Natural killer cell (primary cell): ENCODE measurements at places on chromosomes 5 and 9. TPM values are rescaled to one million over a fixed set of nuclear protein-coding genes. Genes with fewer than 3 reads are reported as not detected.
A peak's percentile ranks its signal among the peaks of the same experiment; 100 is the strongest.

GRCh38 chr9:105238302-105238701, 6.1 kb upstream of the SLC44A1 start:
- no peak for DNase-seq

DNA sequence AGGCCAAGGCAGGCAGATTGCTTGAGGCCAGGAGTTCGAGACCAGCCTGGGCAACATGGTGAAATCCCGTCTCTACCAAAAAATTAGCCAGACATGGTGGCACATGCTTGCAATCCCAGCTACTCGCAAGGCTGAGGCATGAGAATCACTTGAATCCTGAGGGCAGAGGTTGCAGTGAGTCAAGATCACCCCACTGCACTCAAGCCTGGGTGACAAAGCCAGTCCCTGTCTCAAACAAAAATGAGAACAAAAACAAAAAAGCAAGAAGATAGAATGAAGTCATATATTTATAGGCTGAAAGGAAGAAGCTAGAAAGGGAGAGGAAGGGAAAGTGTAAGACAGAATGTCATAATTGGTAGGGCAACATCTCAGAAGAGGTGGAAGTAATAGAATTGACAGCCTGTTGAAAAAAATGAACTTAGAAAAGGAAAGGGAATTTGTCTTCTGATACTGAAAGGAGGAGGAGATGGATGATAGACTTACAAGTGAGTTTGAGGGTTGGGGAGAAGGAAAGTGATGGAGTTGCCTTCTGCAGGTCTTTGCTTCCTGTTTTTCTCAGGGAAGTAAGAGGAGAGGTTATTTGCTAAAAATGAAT, 32.2 kb downstream of the CARD6 start:
- no peak for DNase-seq

Gene PCDHA4
- total RNA-seq, result not detected

Gene DMRT2
- not detected for total RNA-seq

DNA sequence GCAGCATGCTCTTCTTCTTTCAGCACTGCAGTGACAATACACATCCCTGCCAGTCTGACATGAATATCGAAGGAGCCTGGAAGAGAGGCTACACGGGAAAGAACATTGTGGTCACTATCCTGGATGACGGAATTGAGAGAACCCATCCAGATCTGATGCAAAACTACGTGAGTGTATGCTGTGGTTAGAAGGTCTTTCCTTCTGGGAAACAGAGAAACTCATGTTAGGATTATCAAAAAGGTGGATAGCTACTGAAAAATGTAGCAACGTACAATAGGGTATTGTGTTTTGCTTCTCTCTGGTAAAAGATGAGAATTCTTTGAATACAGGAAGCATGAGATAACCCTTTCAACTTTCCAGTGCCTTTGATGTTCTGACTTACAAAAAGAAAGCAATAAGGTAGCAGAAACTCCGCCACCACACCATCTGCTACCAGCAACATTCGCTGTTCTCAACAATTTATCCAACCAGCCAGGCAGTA, 133.3 kb downstream of the PCSK5 start:
- peak; percentile 80 for DNase-seq

GRCh38 chr5:34587355-34588241, 68.5 kb upstream of the RAI14 start:
- DNase-seq, result no peak

DNA sequence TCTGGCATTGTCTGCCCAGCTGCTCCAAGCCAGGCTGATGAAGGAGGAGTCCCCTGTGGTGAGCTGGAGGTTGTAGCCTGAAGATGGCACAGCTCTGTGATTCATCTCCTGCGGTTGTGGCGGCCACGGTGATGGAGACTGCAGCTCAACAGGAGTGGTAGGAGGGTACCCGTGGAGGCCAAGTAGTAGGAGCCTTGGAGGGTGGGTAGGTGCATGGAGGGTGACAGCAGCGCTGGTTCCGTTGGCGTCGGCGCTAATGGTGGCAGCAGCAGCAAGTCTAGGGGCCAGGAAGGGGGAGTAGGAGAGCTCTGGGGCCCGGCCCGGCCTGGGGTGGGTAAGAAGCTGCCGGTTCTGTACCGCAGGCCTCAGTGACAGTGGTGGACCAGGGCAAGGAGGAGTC, 22.4 kb upstream of the TRIM52 start:
- DNase-seq, result no peak

DNA sequence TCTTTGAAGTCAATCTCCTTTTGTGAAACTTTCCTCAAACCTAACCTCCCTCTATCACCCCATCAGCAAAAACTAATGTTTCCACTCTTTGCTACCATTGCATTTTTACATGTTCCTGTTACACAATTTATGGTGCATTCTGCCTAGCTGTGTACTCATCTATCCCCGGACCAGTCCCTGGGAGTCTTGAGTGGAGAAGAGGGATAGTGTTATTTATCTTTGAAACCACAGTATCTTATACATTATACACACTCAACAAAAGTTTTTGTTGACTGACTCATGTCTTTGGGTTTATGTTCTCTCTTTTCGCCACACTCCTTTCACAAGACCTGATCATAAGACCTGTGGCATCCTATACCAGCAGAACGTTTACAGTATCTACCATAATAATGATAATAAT, 26.4 kb downstream of the TNFAIP8 start:
- no peak for DNase-seq

GRCh38 chr5:178994580-178995340, at the start of gene GRM6:
Gene GRM6, minus strand, starts transcription at chr5:178995320. Its CDS starts 376 bp downstream, at chr5:178994944.
- DNase-seq, result no peak

Gene KCNMB1
- 0.23 TPM for total RNA-seq

GRCh38 chr9:14824481-14824880, 85.7 kb downstream of the FREM1 start:
- DNase-seq, result no peak

DNA sequence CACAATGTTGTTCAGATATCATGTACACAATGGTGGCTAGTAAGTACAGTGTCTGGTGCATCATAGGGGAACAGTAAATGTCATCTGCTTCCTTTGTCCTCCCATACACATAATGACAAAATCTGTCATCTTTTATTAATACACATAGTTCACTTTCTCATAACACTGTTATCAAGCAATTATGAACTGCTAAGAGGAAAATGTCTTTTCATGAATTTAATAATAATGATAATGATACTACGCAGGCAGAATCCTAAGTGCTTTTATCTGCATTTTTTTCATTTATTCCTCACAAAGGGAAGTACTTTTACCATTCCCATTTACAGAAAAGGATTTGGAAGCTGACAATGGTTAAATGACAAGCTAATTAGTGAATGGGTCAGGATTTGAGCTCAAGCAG, 35.7 kb downstream of the DPYSL3 start:
- no peak for DNase-seq

DNA sequence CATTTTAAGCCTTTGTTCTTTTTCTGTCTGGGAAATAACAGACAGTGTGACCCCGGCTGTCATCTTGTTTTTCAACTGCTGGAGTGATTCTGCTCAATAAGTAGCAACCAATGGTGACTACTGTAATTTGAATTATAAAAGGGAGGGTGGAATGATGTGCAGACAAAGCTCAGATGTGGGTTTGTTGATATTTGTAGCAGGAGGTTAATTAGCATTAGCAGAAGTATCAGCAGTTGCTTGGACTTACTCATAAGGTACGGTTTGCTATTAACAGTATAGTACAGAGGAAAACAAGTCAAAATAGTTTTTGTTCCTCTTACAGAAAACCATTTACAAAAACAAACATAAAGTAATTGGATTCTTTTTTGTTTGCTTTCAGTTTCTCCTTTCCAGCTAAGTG, 140.4 kb downstream of the TUSC1 start:
- no peak for DNase-seq

Gene SOWAHA
- not detected for total RNA-seq

DNA sequence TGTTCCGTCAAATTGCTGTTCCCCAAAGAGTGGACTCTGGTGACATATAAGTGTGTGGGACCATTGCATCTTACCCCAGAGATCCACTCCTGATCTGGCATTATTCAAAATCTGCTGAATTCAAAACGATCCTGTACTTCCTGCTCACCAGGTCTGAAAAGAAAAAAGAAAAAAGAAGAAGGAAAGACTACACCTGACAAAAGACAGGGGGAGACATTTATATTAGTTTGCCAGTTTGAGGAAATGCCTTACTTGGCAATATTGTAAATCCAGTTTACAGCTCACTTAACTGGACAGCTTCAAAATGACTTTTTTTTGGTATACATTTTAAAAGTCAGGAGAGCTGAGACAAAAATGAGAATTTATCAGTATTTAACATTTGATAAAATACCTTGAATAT, 15.0 kb upstream of the GRHPR start:
- no peak for DNase-seq

DNA sequence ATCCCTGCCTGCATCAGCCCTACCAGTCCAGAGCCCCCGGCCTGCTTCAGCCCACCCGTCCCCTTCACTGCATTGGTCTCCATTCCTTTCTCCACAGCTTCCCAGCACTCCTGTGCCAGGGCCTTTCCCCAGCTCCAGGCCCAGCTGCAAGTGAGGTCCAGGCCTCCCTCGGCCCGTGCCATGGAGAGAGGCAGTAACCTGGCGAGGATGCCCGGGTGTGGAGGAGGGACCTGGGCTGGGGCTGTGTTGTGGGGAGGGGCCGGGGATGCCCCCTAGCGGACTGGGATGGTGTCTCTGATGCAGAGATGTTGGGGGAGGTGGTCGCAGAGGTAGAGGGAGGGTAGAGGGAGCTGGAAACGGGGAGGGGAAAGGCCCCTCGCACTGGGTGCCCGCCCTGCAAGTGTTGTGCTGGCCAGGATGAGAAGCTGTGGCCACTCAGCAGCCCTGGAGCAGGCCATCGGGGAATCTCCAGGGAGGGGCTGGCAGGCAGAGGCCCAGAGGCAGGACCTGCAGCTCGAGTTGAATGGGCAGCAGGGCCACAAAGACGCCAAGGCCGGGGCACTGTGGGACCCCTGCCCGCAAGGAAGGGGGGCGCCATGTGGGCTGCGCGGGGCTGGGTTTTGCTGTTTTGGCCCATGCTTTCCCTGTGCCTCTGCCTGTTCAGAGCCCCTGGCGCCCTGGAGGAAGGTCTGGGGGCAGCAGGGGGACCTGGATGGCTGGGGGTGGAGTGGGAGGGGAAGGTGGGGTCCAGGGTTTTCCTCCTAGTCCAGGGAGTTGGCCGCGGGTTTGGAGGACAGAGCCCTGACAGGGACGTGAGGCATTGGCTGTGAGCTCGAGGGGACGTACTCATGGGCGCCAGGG, 26.0 kb upstream of the NKD2 start:
- DNase-seq, result no peak

Gene ADGRV1
- total RNA-seq, result 0.50 TPM

- DNase-seq, result no peak
These were observed 248.3 kb downstream of the FBXL7 start for GRCh38 chr5:15748266-15748665.

Gene PRUNE2
- 0.43 TPM for total RNA-seq

Gene SGCD
- total RNA-seq, result 0.32 TPM

Gene SPINK13
- not detected for total RNA-seq

DNA sequence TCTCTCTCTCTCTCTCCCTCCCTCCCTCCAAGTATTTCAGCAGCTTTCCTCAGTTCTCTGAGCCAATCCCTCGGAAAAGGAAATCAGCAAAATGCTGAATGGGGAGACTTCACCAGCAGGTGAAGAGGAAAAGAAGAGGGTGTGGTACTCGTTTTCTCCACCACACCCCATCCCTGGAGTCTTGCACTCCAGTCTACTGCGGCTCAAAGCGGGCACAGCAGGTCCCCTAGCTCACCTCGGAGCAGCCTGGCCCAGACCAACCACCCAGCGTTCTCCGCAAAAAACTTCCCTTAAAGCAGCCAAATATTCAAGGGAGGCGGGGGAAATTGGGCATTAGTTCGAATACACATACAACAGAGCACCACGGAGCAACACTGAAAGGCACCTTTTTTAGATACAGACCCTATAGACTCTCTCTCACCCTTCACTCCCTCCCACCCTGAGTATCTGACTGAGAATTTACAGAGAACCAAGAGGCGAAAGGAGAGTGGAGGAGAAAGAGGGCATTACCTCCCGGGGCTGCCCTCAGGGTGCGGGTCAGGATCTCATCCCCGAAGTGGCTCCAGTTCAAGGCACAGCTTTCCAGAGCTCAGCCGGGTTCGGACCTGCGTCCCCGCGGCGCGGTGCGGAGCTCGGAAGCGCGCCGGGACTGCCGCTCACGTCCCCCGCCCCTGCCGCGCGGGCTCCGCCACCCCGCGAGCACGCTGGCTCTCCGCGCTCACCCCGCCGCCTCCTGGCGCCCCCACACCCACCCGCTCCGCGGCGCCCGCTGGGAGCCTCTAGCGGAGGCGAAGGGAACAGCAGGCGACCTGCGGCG, 1638.5 kb upstream of the C9orf72 start:
- peak; percentile 72 for DNase-seq

DNA sequence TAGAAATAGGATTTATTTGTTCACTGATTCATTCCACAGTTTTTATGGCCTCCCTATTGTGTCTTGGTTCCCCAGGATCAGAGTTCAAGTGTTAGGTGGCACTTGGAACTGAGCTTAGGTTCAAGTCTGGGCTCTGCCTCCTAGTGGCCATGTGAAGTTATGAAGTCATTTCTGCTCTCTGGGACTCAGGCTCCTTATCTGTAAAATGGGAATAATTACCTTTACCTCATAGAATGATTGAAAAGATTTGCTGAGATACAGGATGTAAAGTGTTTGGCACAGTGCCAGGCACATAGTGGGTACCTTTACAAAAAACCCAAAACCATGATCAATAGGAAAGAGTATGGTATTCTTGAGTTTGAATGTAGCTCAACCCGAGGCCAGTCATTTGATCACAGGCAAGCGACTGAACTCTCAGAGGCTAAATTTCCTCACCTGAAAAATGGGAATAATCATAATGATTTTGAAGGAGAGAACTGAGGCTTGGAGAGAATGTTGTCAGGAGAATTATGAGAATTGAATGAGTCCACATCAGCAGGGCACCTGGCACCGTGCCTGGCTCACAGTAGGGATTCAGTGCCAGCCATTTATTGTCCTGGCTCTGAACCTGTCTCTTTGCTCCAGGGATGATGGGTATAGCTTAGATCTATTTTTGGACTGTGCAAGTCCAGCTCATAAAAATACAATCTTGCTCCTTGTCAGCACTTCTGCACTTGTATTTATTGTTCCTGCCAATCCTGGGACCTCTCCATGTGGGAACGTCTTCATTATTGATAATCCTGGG, 10.8 kb downstream of the NSG2 start:
- no peak for DNase-seq

GRCh38 chr5:156128026-156128425, 198.9 kb upstream of the SGCD start:
- no peak for DNase-seq

Gene IQGAP2
- total RNA-seq, result 207 TPM

GRCh38 chr5:134145779-134146581, 30.8 kb downstream of the SKP1 start:
- peak; percentile 90 for DNase-seq

Gene DOCK2
- total RNA-seq, result 361 TPM

Gene RIGI
- total RNA-seq, result 21.3 TPM

Gene SLC6A7
- not detected for total RNA-seq

- DNase-seq, result no peak
These were observed 157.2 kb downstream of the MELK start for GRCh38 chr9:36729906-36730305.

- no peak for DNase-seq
These were observed 1.4 kb upstream of the SNX18 start for GRCh38 chr5:54516051-54516655.

Gene PRSS3
- not detected for total RNA-seq

Gene SUSD3
- total RNA-seq, result 1.8 TPM
